ENCODE measurements at places on chromosomes 1 and 21.

DNA sequence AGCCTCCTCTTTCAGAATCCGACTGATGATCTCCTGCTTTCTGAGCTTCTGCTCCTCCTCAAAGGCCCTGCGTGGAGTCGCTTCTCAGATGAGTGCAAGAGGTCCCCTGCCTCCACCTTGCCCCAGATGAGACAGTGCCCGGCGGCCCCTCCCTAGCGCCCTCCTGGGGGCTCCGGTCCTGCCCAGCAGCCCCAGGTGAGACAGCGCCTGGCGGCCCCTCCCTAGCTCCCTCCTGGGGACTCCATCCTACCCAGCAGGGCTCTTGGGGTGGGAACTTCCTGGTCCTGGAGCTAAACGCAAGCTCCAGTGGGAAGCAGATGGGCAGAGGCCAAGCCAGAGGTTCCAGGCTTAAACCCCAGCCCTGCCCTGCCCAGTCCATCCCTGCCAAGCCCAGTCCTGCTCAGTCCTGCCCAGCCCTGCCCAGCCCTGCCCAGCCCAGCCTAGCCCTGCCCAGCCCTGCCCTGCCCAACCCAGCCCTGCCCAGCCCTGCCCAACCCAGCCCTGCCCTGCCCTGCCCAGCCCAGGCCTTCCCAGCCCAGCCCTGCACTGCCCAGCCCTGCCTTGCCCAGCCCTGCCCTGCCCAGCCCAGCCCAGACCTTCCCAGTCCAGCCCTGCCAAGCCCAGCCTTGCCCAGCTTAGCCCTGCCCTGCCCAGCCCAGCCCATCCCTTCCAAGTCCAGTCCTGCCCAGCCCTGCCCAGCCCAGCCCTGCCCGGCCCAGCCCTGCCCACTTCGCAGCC lies 34.6 kb downstream of the CFAP74 start:
- no peak for DNase-seq

DNA sequence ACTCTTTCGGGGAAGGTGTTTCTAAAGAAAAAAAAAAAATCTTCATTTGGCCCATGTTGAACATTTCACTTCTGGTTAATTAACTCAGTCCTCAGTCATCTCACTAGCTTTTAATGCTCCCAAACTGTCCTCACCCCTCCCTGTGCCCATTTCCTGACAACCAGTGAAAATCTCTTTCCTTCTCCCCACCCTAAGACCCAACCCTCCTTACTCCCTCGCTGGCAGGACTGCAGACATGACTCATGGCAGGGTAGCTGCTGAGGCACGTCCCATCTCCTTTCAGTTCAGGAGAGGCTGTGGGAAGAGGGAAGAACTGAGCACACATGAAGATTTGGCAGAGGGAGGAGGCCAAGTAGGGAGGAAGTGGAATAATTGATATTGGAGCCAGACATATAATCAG lies 12.6 kb downstream of the PKP1 start:
- no peak for DNase-seq

DNA sequence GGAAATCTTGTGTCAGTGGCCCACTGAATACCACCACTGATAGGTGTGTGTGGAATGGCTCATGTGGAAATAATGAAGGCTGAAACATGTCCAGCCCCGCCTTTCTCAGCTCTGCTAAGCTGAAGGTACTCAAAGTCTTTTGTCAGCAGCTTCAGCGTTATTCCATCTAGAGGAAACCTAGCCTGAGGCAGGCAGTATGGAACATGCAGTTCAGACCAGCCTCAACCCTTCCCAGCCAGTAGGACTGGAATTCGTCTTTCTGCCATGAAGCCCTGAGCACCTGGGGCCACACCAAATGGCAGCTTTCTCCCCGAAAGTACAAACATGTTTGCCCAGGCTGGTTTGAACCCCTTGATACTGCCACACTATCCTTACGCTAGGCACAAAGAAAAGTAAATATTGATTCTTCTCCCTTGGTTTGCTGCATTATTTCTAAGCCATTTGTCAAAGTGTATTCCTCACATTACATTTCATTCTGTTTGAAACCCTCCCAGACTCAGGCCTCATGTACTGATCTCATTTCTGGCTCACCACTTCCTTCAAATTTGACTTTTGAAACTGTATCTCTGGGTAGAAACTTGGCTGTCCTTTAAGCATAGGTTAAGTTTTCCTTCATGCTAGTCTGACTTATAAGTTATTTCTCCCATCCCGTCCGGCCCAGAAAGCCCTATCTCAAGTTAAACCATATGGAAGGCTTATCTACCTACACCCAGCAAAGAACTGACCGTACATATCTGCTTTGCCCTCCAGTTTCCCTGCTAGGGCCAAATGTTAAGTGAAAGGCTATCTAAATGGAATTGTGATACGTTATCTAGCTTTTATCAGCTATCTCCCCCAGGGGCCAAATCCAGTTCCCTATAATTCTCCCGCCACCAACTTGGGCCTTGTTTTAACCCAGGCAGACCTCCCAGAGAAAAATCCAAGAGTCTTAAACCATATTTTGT lies 45.7 kb upstream of the HOOK1 start:
- DNase-seq = no peak

GRCh38 chr1:39632682-39633417 lies 6.6 kb downstream of the HEYL start:
- DNase-seq = no peak

DNA sequence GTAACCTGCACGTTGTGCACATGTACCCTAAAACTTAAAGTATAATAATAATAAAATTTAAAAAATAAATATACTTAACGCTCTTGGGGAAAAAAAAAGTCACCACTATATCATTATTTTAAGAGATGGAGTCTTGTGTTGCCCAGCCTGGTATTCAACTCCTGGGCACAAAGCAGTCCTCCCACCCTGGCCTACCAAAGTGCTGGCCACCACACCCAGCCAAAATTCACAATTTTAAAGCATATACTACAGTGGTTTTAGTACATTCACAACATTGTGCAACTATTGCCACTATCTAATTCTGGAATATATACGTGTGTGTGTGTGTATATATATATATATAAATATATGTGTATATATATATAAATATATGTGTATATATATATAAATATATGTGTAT lies 5.9 kb downstream of the HMGN2 start:
- DNase-seq = no peak

DNA sequence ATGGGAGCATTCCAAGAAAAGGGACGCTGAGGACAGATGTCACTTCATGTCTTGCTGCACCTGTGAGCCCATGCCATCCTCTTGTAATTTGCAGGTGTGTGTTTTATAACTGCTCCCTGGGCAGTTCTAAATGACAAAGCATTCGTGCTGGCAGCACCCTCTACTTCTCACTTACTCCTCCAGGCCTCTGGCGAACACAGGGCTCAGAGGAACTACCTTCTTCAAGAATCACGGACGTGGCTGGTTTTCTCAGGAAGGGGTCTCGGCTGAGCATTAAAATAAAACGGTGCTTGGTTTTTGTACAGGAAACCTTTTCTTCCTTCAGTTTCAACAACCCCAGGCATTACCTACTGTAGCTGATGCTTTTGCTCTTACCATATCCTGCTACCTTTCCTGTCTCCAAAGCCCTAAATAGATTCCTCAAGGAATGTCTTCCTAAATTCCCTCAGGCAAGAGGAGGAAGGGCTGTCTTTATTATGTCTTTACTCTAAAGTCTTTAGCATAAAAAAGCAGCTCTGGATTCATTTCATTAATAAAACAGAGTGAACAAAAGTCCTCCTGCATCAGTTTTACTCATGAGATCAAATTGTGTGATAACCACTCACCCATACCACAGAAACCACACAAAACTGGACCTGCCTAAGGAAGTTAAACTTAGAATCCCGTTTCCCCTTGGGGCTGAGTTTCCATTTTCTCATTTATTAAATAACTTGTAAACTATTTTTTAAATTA lies 79.0 kb upstream of the MAP10 start:
- no peak for DNase-seq

DNA sequence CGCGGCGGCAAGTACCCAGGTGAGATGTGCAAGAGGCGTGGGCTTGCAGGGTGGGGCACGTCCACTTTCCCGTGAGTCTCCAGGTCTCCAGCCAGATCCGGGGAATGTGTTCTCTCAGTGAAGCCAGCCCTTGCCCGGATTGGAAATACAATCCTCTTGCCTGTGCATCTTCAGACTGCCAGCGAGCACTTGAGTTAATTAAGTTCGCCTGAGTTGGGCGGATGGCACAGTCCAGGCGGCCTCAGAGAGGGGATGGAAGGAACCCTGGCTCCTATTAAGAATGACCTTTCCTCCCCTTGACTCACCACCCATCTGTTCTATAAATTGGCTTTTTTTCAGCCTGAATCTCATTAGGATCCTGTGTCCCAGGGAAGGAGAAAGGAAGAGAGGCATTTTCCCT lies 33.3 kb upstream of the CNTN2 start:
- no peak for DNase-seq

- DNase-seq = no peak
These were observed 84.1 kb downstream of the SPAG17 start for GRCh38 chr1:118100686-118101514.

DNA sequence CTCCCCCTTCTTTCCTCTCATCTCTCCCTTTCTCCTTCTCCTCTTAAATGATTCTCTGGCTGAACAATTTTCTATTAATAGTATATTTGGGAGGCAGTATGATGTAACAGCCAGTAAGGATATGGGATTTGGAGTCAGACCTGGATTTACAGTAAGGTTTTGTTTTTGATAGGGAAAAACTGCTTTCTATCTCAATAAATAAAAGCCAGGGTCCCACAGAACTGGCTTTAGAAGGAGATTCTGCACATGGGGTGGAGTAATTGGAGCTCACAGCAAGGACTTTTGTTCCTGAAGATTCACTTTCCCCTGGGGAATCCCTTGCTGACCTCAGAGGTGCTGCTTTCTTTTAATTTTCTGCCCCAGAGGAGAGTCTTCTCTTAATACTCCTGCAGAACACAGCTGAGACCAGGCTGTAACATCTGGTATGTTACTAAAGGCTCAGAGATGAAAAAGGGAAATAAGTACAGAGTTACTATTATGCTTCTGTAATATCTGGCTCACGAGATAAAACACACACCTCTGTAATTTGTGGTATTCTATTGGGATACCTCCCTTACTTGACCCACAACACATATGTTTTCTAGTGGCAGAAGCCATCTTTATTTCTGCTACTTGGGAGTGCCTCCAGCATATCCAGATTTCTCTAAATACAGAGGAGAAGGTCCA lies 13.4 kb downstream of the EPB41 start:
- DNase-seq = no peak

GRCh38 chr1:63812071-63812700 lies 38.4 kb downstream of the ROR1 start:
- DNase-seq = no peak

DNA sequence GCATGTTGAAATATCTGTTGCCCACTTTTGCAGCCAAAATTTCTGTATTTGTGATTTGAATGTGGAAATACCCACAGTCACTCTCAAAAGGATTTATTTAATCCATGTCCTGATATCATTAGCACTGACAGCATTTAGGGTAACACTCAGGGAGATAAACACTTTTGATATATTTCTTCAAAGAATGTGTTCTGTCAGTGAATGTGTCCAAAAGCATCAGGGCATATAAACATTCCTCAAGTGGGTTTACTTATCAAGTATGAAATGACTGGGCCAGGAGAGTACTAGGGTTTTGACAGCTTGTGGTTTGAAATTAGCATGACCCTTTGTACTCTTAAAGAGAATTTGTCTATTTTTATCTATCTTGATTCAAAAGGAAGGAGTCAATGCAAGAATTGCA lies 1302.1 kb upstream of the ADGRL2 start:
- no peak for DNase-seq

GRCh38 chr1:201553496-201554189 lies 14.7 kb downstream of the NAV1 start:
- DNase-seq = no peak

DNA sequence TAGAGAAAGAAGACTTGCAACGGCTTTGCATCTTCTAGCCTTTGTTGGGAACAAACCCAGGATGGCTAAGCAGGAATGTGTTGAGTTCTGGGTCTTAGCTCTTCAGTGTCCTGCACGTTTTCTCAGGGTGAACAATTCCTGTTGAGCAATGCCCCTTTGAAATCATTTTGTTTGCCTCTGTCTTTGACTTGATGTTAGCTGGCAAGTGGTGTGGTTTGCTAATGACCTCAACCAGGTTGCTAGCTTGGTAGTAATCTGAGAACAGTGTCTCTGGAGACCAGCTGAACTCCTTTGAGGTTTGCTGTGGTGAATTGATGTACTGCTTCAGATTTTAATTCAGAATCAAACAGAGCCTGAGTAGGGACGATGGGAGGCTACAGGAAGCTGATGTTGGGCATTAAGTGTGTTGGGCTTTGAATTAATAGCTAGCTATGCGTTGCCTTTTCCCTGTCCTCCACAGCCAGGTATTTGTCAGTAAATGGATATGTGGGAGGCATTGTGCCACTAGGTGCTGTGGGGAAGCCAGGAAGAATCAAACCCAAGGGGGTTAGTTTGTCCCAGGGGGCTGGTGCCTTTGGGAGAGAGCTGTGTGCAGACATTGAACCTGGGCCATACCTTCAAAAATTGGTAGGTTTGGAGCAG lies 23.3 kb upstream of the SRSF10 start:
- no peak for DNase-seq

GRCh38 chr1:245823408-245824147 lies 668.8 kb downstream of the KIF26B start:
- no peak for DNase-seq

GRCh38 chr1:180921891-180922630 lies 9.4 kb downstream of the KIAA1614 start:
- DNase-seq = no peak

- no peak for DNase-seq
These were observed 30.1 kb downstream of the CDKN2C start for GRCh38 chr1:51000160-51000559.

DNA sequence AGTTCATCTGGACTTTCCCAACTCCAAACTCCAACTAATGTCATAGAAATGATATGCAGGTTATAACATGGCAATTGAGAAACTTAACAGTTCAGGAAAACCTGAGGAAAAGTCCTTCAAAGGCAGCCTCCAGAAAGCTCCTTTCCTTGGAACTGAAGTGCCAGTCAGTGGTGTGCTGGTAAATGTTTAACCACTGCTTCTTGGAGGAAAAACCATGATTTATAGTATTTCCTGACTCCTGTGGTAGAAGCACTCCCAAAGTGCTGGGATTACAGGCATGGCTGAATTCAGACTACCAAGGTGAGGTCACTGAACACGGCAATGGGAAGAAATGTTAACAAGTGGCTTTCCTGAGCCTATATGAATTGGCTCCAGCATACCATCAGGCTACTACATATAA lies 26.7 kb upstream of the ZNHIT6 start:
- DNase-seq = no peak

DNA sequence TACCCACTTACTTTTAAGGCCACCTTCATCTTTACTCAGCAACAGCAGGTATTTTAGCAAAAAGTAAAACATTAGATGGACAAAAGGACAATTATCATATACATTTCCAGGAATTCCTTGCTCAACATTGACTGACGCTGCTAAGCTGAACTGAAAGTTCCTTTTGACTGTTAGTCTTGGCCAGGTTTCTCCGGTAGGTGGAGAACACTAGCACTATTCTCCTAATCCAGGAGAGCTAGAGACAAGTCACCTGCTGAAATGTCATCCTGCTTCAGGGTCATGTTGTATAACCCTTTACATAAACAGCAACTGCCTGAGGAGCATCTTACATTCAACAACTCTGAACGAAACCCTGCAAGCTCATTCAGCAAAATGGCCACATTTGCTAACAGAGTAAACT lies 109.0 kb upstream of the ESRRG start:
- no peak for DNase-seq

GRCh38 chr1:157105298-157105987 lies 5.8 kb upstream of the ETV3L start:
- DNase-seq = no peak

GRCh38 chr21:41393876-41394465 lies 32.1 kb upstream of the MX1 start:
- DNase-seq = no peak

- no peak for DNase-seq
These were observed 87.1 kb upstream of the COL6A1 start for GRCh38 chr21:45894450-45894825.

GRCh38 chr1:230278376-230278775 lies 147.8 kb downstream of the PGBD5 start:
- no peak for DNase-seq

Measured in stimulated activated CD8-positive, alpha-beta memory T cell treated with anti-CD3 and anti-CD28 coated beads, Interleukin-12 subunit alpha, Interleukin-12 subunit beta, amount 100 ng/mL, for 1 hour (primary cell).